Kidney glomerular epithelial cell (primary cell): ENCODE measurements at places on chromosomes 13 and 19.

- no peak for DNase-seq
Observed at GRCh38 chr13:31846961-31847752, 107.8 kb downstream of the RXFP2 start.

GRCh38 chr19:19826875-19827274 lies 5.3 kb upstream of the ZNF506 start:
- no peak for DNase-seq

- DNase-seq = no peak
Observed at GRCh38 chr13:97548138-97548537, 114.2 kb downstream of the RAP2A start.

- peak; percentile 17 for DNase-seq
Observed at GRCh38 chr13:94210816-94211215, 268.7 kb downstream of the DCT start.
